Retina (tissue), 1 donor: ENCODE measurements at places on chromosomes 16 and 17.
A peak's percentile ranks its signal among the peaks of the same experiment; 100 is the strongest.

GRCh38 chr16:29719063-29719462 is 26.7 kb downstream of the C16orf54 start:
- no peak for DNase-seq

GRCh38 chr17:17156107-17156506 is 50.0 kb downstream of the PLD6 start:
- DNase-seq: no peak

GRCh38 chr16:2450535-2450934 is 9.4 kb upstream of the TEDC2 start:
- DNase-seq: no peak

DNA sequence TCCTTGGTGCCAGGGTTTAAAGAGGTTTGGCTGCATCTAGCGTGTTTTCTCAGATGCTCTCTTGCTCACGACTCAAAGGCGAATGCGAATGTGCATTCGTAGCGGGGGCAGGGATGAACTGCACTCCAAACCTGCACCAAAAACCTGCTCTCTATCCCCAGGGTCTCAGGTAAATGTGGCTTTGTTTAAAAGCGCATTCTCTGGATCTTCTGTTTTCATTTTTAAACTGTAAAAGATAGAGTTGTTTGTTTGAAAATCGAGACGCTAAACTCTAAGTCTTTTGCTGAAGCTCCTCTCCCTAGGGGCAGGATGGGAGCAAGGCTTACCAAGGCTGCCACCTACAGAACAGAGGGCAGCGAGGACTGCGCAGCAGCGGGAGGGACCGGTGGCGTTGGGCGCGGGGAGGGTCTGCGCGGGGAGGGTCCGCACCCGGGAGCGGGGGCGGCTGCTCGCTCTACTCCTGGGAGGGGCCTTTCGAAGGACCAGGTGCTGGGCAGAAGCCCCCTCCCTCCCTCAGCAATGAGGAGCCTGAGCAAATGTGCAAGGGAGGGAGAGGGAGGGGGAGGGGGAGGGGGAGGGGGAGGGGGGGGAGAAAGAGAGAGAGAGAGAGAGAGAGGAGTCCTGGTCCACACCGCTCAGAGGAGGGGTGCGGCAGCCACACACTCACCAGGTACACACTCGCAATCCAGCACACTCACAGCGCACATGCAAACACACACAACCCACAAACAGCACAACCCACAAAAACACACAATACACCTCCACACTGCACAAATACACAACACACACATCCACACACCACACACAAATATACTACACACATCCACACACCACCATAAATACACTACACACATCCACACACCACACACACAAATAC is 142.8 kb downstream of the GRIN2A start:
- DNase-seq: peak; percentile 88

GRCh38 chr17:21215935-21216334 is 2.0 kb upstream of the TMEM11 start:
- DNase-seq: no peak

- DNase-seq: no peak
Observed at GRCh38 chr16:1779741-1780676, 2.4 kb downstream of the SPSB3 start.

DNA sequence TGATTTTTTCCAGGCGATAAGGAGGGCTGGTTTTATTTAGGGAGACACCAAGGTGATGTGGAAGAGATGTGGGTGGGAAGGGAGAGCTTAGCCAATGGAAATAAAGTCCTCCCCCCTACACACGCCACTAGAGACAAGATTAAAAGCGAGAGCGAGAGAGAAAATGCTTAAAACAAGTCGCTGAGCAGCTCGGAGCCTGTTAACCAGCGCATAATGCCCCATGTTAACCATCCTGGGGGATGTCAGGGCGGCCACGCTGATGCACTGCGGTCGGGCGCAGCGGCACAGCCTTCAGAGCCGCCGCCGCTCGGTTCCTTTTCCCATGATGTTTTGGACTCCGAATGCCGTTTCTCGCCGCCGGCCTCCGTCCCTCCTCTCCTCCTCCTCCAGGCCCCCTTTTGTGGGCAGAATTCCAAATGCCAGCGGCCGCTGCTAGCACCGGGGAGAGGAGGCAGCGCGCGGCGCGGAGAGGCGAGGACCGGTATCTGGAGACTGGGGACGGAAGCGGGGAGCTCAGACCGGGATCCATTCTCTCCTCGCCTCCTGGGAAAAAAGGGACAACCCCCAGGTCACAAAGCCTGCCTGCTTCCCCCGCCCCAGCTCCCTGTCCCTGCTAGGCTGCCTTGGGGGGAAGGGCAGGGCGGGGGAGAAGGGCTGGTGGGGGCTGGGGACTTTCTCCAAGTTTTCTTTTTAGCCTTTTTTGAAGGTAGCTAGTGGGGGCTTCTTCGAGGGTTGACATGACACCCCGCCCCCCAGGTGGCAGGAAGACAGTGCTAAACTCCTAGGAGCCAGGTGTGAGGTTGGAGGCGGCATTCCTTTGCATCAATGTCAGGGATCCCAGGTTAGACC is 98.1 kb upstream of the CCL2 start:
- DNase-seq: peak; percentile 79

- no peak for DNase-seq
Observed at GRCh38 chr17:13702266-13702665, 100.5 kb upstream of the HS3ST3A1 start.

DNA sequence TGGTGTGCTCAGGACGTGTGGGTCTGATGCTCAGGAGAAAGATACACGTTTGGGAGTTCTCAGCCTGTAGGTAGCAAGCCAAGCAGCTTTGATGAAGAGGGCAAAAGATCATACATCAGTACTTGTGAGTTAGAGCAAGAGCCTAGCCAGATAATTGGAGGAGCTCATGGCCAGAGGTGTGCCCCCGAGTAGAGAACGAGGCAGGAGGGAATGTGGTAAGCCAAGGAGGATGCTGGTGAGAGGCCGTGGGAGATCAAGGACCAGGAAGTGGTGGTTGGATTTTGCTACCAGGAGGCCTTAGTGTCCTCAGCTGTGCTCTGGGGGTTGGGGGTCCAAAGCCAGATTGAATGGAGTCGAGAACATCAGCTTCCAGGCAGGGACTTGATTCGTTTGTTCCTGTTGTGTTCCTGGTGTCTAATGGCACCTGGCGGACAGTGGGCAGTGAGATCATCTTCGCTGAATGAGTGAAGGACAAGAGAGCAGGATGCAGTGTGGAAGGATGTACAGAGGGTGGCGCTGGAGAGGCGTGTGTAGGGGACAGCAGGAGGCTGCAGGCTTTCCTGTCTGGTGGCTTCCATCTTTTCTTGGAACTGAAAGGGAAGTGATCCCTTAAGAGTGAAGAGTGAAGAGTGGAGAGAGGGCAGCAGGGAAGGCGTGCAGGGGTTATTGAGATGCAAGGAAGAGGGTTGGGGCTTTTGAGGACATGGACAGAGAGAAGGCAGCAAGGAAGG is 11.6 kb downstream of the FBXL19 start:
- DNase-seq: no peak

GRCh38 chr17:68238871-68239253 is 9.0 kb upstream of the AMZ2 start:
- DNase-seq: no peak

GRCh38 chr16:2867987-2868789 is 10.2 kb upstream of the PRSS22 start:
- peak; percentile 99 for DNase-seq

GRCh38 chr17:50201276-50201854 is at the start of gene COL1A1:
Gene COL1A1 (minus strand): TSS chr17:50201631. CDS start chr17:50201513, 118 bp downstream.
- DNase-seq: no peak

GRCh38 chr17:12422651-12423050 is 243.0 kb upstream of the MYOCD start:
- DNase-seq: peak; percentile 13

- DNase-seq: no peak
Observed at GRCh38 chr16:65657556-65657955, 535.7 kb upstream of the CDH11 start.

GRCh38 chr16:30557707-30557956 is 542 bp downstream of the ZNF764 start:
- DNase-seq: no peak

GRCh38 chr16:14520753-14521152 is 109.3 kb downstream of the PARN start:
- DNase-seq: no peak

GRCh38 chr17:71378741-71379140 is 742.1 kb upstream of the SOX9 start:
- no peak for DNase-seq

DNA sequence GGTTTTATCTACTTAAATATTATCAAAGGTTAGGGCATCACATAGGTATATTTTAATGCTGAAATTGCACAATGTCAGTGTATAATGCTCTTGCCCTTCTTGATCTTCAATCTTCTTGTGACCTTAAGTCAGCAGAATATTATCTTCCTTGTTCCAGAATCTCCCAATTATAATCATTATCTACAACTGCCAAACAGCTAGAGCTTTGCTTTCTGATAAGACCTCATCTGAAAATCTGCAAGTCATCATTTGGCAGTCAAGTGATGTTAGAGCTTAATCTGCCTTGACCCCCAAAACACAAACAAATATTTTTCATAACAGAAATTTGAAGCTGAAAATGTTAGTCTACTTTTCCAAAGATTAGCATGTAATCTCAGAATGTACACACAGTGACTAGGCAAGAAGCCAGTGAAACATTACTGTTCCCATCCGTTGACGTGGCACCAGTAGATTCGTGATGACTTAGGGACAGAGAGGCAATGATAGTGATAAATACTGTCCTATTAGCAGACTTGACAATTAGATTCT is 19.8 kb downstream of the REXO5 start:
- DNase-seq: no peak

DNA sequence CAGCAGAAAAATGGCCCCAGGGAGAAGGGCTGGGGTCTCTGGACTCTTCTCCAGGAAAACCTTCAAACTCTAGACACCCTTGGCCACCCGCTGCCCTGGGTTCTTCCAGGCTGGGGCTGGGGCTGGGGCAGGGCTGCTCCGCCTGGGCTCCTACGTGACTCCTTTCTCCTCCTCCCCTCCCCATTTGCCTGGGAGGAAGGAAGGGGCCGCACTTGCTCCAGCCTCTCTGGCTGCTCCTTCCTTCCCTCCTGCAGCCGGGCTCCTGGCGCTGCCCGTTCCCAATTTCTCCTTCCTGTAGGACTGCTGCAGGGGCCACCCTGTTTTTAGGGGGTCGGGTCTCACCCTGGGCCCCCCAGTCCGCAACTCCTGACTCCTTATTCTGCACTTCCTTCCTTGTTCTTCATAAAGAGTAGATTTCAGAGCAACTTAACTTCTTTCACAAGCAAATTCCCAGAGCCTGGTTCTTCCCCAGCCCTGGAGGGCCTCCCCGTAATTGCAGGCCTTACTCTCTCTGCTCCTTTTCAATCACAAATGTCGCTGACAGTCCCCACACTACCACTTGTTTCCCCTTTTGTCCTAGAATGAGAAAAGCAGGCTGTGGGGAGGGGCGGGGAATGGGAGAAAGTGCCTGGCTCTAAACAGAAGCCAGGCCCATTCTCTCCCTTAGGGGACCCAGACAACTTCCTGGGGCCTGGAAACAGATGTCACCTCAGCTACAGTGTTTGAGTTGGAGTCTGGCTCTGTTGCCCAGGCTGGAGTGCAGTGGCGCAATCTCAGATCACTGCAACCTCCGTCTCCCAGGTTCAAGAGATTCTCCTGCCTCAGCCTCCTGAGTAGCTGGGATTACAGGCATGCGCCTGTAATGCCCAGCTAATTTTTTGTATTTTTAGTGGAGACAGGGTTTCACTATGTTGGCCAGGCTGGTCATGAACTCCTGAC is 137.8 kb downstream of the ENGASE start:
- no peak for DNase-seq

GRCh38 chr17:57352665-57353175 is 96.4 kb downstream of the MSI2 start:
- no peak for DNase-seq

GRCh38 chr16:78258375-78259065 is 159.1 kb downstream of the WWOX start:
- no peak for DNase-seq

DNA sequence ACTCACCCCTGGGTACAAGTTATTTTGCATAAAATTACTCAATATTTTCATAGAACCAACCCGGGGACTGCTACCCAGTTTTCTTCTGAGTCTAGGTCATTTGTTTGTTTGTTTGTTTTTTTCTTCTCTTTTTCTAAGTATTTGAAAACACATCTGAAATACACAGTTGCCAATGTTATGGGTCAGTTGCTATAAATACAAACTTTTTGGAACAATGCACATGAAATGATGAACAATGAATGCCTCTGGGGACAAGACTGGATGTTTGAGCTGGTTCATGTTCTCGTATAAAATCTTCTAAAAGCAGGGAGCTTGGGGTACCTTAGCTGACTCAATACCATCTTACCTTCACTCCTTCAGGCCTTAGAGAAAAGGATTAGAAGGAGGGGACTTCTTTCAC is 30.5 kb downstream of the TMEM238L start:
- no peak for DNase-seq

- DNase-seq: peak; percentile 68
Observed at GRCh38 chr16:77807-78443, at the start of gene MPG. Gene MPG (plus strand): TSS chr16:78225. CDS start chr16:78310, 85 bp downstream.

DNA sequence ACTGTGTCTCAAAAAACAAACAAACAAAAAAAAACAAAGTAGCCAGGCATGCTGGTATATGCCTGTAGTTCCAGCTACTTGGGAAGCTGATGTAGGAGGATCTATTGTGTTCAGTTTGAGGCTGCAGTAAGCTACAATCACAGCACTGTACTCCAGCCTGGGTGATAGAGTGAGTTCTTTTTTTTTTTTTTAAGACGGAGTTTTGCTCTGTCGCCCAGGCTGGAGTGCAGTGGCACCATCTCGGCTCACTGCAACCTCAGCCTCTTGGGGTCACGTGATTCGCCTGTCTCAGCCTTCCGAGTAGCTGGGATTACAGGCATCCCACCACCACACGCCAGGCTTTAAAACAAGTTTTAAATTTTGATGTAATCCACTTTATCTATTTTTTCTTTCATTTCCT is 80.2 kb upstream of the STAC2 start:
- DNase-seq: no peak

DNA sequence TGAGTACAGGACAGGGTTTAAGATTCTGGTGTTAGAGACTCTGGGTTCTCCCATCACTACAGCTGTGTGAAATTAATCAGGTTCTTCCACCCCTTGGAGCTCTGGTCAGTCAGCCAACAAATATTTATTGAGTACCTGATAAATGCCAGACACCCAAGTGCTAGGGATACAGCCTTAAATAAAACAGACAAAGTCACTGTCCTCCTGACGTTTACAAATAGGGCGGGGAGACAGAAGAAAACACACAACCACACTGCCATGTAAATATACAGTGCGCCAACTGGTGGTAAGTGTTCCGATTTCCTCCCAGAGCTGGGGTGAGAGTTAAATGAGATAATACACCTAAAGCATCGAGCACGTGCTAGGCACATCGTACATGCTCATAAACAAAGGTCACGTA is 121.0 kb downstream of the COPRS start:
- no peak for DNase-seq

DNA sequence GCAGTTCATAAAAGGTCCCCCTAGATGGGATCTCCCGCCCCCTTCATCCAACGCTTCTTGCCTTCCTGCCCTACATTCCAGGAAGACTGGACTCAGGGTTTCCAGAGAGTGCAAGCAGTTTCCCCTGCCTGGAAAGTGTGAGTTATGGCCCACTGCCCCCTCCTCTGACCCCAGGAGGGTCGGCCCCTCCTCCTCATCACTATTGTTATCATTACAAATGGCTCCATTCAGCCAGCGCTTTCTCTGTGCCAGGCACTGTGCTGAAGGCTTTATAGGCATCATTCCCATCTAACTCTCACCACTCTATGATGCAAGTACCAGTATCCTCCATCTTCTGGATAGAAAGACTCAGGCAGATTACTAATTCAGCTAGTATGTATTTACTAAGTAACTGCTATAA is 90.7 kb downstream of the USP31 start:
- no peak for DNase-seq
